NCI-H187 (cell line): ENCODE measurements at places on chromosomes 6 and 20.
A peak's percentile ranks its signal among the peaks of the same experiment; 100 is the strongest.

- DNase-seq, result no peak
Measured at GRCh38 chr6:11586117-11586516, 48.6 kb downstream of the TMEM170B start.

GRCh38 chr20:4183361-4183760 is 168.0 kb upstream of the RNF24 start:
- no peak for DNase-seq

- DNase-seq, result no peak
Measured at GRCh38 chr20:36455972-36456625, 85.2 kb upstream of the MYL9 start.

DNA sequence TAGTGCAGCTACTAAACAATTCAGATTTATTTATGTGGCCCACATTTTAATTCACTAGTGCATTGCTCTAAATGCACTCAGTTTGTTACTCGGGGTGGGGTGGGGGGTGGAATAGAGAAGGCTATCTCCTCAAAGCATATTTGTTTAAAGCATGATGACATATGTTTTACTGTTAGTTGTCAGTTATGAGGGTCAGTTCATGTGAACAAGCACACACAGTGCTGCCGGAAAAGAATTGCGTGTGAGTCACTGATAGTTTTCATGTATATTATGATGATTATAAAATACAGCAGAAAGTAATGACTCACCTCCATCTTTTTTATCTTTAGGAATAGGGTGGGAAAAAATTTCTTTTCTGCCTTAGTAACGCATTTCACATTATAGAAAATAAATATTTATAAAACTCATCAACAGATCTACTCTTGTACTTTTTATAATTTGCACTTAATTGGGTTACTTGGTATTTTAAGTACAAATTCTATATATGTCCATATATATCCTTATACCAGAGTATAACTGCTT is 42.2 kb upstream of the STXBP5 start:
- DNase-seq, result no peak

- DNase-seq, result no peak
Measured at GRCh38 chr6:146856296-146856695, 257.5 kb downstream of the ADGB start.

- no peak for DNase-seq
Measured at GRCh38 chr6:57432157-57432556, 114.7 kb downstream of the PRIM2 start.

DNA sequence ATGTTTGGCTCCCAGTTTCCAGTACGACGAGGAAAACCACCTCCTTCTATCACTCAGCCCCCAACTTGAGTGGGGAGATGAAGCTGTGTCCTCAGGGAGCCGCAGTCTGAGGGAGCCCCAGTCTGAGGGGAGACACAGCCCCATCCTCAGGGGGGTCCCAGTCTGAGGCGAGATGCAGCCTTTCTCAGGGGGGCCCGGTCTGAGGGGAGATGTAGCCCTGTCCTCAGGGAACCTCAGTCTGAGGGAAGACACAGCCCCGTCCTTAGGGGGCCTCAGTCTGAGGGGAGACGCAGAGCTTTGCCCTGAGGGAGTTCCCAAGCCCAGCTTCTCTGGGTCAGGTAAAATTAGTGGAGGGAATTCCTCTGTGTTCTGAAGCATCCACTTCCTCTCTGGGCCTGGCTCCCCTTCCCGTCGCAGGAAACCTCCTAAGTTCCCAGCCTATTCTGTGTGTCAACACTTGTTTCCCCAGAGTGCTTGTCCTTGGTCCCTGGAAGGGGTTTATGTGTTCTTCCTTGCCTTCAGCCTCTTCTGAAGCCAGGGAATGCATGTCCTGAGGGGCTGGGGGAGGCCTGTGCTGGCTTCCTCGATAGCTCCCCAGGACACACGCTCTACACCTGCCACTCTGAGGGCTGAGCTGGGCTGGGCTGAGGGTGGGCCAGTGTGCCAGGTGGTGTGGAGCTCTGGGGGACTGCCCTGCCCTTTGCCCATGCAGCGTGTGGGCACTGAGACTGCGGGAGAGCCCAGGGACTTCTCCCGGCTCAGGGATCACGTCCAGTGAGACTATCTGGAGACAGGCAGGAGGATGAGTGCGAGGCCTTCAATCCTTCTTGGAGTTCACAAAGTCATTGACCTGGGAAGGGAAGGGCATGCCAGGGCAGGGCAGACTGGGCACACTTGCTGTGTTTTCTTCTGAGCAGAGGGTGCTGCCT is 55.4 kb downstream of the VEGFA start:
- DNase-seq, result no peak

- DNase-seq, result no peak
Measured at GRCh38 chr6:3490625-3490980, 33.8 kb upstream of the SLC22A23 start.

DNA sequence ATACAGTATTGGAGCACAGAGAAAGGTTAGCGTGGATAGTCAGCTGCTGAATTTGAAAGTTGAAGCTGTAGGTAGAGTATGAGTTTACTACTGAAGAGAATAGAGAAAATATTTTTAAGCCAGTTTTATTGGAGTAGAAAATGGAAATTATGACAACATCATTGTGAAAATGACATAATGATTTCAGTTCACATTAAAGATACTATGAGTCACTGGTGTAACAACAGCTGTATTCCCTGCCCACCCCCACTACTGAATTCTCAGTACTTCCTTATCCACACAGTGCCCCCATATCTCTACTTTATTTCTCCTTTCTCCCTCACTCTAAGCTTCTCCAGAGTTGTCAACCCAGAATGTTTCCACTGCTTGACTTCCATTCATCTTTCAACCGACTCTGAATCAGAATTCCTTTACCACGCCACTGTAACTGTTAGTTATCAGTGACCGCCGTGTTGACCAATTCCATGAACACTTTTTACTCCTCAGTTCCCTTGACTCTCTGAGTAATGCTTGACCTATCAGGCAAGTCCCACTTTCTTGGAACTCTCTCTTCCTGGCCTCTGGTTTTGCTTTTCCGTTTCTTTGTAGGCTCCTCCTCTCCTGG is 139.6 kb downstream of the AIG1 start:
- no peak for DNase-seq

DNA sequence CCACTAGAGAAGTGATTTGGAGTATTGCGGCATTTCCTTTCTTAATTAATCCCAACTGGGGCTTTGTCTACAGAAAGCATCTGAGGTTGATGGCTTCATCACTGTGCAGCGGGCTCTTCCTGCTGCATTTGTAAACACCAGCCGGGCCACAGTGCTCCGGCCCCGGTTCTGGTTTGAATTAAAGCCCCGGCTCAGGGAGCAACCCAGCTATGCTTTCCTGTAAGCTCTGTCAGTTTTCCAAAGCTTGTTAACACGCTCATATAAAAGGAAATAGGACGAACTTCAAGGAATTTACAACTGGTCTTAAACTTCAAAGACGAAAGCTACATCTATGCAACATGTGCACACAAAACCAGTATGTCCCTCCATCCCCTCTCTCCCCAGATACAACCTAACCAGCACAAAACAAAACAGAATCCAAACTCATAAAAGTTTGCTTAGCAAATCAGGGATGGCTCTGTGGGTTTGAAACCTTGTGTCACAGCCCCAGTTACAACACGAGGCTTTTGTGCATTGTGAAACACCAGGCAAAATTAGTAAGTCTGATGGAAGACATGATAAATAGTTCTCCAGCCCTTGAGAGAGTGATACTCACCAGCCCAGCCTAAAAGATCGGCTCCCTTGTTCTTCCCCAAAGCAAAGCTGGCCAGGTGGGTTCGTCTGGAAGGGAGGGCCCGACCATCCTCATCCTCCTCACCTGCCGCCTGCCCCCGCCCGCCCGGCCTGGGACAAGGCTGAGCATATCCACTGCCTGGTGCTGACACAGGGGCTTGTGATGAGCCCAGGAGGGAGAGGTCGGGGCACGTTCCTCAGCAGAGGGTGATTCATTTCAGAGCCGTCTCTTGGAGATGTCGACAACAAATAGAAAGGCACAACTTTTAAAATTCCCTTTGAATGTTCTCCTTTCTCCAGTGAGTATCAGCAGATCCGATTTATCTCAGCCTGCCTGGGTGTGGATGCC is 197.9 kb downstream of the TFAP2C start:
- DNase-seq, result no peak

GRCh38 chr6:52503851-52504781 is 72.7 kb downstream of the TRAM2 start:
- peak; percentile 72 for DNase-seq

DNA sequence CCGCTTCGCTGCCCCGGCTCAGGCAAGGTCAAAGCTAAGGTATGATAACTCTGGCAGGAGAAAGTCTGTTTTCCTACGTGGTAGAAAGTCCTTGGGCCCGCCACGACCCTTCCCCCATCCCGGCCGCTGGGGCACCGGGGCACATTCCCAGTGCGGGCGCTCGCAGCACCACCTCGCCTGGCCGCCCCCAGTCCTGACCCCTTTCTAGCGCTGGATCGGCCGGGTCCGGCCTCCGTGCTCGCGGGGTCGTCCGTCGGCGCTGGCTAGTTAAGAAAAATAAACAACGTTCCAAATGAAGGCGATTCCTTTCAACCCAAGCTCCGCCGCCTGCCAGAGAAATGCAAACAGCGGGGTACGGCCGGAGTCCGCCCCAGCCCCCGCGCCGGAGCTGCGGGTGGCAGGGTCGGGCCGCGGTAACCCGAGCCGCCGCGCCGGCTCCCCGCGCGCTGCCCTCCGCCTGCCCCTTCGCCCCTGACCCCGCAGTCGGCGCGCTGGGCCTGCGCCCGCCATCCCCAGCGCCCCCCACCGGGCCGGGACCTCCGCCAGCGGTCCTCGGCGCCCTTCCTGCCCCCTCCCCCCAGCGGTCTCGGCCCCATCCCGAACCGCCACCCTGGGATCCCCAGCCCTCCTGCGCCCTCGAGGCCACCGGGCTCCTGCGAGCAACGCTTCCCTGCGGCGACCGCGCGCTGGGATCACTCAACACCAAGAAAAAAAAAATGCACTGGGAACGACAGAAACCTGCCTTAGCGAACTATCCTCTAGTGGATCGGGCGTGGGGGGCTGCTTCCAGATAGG is 37.6 kb downstream of the NCR2 start:
- DNase-seq, result no peak

- DNase-seq, result no peak
Measured at GRCh38 chr20:17438436-17439039, 92.6 kb downstream of the BFSP1 start.

DNA sequence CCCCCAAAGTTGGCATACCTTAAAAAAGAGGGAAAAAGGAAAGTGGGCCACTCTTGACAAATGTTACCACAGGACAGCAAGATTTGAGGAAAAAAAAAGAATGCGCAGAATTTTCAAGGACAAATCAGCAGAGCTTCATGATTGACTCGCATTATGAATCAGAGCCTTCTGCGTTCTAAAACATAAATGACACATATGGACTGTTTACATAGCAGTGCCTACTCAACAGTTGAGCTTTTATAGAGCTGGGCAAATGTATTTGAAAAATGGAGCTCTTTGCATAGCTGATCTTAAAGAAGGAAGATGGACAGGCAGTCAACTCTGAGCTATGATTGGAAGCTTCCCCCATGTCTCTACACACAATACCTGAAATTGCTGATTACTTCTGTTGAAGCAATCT is 213.2 kb upstream of the NT5E start:
- no peak for DNase-seq

DNA sequence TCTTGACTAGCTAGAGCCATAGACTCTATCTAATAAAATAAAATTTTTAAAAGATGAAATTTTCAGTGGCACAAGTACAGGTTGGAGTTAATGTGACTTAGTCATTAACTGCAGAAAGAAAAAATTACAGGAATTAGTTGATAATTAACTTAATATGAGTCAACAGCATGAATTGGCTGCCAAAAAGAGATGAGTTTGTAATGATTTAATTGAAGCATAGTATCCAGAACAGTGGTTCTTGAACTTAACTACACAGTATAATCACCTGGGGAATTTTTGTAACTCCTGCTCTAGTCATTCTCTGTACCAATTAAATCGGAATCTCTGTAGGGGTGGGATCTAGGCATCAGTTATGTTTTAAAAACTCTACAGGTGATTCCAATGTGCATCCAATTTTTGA is 46.3 kb upstream of the HMGN3 start:
- DNase-seq, result no peak

GRCh38 chr20:61888101-61888865 is 177.4 kb downstream of the TAF4 start:
- no peak for DNase-seq

- no peak for DNase-seq
Measured at GRCh38 chr6:31430449-31430848, 27.1 kb downstream of the MICA start.

DNA sequence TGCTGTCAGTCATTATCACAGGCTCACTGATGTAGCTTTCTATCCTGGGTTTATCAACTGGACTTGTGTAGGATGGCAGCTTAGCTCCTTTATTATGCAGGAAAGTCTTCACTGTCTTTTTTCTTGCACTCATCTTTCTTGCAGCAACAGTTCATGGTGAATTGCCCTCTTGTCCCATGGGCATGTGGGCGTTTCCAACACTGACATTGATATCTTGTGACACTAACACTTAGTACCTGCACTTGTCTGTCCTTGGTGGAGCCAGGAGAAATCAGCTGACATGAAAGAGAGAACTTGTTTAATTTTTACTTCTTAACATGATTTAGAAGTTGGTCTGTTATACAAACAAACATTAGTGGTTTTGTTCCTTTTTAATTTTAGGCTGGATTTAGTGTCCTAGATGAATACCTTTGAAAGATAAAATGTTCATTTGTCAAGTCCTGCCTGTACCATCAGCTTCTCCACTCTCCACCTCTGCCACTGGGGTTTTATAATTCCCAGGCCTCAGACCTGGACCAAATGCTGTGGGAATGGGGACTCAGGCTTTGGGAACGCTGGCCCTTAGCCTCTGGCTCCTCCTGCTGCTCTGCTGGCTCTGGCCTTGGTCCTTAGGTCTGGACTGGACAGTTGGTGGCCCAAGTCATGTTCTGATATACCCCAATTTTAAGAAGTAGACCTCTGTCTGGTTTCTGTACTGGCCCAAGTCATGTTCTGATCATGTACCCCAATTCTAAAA is 161.0 kb upstream of the LAMP5 start:
- no peak for DNase-seq

- no peak for DNase-seq
Measured at GRCh38 chr6:50654155-50654554, 59.2 kb upstream of the TFAP2D start.

GRCh38 chr6:132136981-132137380 is 185.8 kb upstream of the CCN2 start:
- no peak for DNase-seq

- DNase-seq, result no peak
Measured at GRCh38 chr6:1494671-1495070, 105.3 kb downstream of the FOXF2 start.

GRCh38 chr20:61494763-61495575 is 242.9 kb downstream of the CDH4 start:
- DNase-seq, result no peak
